ENCODE measurements at places on chromosomes 5 and 9. TPM values are rescaled to one million over a fixed set of nuclear protein-coding genes. Genes with fewer than 3 reads are reported as not detected.
A peak's percentile ranks its signal among the peaks of the same experiment; 100 is the strongest.

DNA sequence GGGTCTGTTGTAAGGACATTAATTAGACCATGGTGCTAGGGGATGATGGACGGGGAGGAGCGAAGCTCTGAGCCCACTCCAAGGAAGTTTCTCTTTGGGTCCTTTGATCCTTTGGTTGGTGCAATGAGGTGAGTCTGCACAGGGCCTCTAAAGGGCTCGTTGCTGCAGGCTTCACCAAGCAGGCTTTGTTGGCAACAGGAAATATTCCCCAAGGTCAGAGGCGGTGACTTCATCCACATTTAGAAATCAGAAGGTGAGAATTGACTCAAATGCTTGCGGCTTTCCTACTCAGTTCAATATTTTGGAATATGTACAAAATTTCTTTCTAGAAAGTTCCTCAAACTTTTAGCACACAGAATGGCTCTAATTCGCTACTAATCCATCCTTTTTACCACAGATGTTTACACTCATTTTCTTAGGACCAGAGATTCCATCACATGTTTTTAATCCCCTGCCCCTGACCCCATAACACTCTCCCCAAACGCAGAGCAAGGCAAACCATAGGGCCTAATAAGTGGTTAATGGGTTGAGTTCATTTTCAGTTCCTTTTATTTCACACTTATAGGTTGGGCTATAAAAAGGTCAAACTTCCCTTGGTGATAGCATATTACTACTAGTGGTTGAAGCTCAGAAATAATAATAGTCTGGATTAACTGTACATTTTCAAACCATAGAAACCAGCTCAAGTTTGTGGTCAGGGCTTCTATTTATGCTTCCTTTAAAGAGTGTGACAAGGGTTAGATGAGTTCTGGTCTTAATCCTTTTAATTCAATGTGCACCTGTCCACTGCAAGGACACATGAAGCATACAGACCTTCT, 37.3 kb upstream of the TMEM252 start:
- no peak for DNase-seq
- no peaks in the 10 kb centered on the region for H3K4me1 ChIP-seq
- no peaks in the 10 kb centered on the region for H3K27me3 ChIP-seq
- H3K4me3 ChIP-seq: no peak overlapping the region
- H3K27ac ChIP-seq: no peak overlapping the region

- H3K27ac ChIP-seq: peak overlapping the region; percentile 80
- peaks cover 41% of the 10 kb centered on the region for H3K4me1 ChIP-seq
- no peak for DNase-seq
- no peaks in the 10 kb centered on the region for H3K36me3 ChIP-seq
Measured at GRCh38 chr9:127569886-127570401, 42.1 kb upstream of the STXBP1 start.

DNA sequence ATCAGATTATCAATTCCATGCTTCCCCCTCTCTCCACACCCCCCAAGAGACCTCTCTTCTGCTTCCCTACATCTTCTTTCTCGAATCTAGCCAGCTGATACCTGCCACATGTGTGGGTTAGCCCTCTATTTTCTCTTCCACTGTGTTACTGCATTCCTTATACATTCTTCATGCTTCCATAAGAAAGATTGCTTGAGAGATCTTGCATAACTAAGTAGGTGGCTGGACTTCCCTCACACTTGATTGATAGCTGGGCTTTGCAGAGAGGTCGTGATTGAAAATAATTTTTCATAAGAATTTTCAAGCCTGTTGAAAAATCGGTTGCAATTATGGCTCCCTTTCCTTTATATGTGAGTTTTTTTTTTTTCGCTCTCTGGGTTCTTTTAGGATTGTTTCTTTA, 33.0 kb upstream of the PANK3 start:
- H3K4me1 ChIP-seq: no peaks in the 10 kb centered on the region
- H3K4me3 ChIP-seq: no peak overlapping the region
- no peak for DNase-seq
- H3K27me3 ChIP-seq: no peaks in the 10 kb centered on the region
- H3K27ac ChIP-seq: no peak overlapping the region
- no peaks in the 10 kb centered on the region for H3K36me3 ChIP-seq

DNA sequence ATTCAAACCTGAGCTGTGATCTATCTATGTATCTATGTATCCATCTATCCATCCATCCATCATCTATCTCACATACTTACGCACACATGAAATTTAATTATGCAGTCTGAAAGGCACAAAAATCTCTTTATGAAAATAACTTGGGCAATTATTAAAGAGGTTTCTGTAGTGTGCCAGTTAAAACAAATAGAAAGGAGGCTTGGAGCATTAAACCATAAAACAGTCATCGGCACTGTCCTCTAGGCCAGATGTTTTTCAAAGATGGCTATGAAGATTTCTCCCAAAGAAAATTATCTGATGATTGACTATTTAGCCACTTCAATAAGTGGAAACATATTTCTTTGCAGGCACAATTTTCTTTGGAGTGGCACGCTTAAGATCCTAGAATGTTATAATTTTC, 392.5 kb upstream of the RPS23 start:
- no peak overlapping the region for H3K27ac ChIP-seq
- H3K27me3 ChIP-seq: peaks cover 2% of the 10 kb centered on the region
- DNase-seq: no peak
- no peaks in the 10 kb centered on the region for H3K4me1 ChIP-seq

SPINK6 gene
- total RNA-seq: not detected

- H3K4me1 ChIP-seq: no peaks in the 10 kb centered on the region
- no peaks in the 10 kb centered on the region for H3K36me3 ChIP-seq
- no peak for DNase-seq
- H3K27me3 ChIP-seq: no peaks in the 10 kb centered on the region
- H3K4me3 ChIP-seq: no peak overlapping the region
- no peak overlapping the region for H3K27ac ChIP-seq
Measured at GRCh38 chr9:133716564-133717112, 21.5 kb downstream of the SARDH start.
